ENCODE measurements at places on chromosomes 12 and 14.
A peak's percentile ranks its signal among the peaks of the same experiment; 100 is the strongest.

DNA sequence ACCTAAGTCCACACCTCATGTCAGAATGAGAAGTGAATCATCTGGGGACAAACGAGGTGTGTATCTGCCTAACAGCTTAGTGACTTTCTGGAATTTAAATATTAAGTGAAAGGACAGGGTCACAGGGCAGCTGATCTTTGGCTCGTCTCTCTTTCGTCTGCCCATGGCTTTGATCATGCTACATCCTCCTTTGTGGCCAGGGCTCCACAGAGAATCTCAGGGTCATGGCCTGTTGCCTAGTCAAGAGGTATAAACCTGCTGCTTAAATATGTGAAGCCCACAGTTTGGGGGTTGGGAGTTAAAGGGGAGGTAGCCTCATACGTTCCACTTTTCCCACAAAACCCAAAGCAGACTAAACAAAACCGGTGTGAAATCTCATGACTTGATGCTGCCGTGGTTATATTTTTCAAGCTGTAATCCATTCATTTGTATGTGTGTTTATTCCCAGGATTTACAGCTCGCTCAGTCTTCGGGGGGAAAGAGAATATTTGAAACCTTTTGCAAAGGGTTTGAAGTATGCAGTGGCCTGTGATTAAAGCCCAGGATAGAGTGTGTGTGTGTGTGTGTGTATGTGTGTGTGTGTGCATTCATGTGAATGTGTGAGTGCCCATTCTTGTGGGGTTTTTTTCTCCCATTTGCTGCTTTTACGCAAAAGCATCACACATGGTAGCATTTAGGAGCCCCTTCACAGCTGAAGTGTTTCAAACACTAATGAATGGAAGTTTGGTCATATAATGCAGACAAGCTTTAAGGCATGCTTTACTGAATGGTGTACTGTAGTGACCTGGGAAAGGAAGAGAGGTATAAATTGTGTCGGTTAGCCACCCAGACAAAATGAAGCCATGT lies 137.1 kb downstream of the HMGA2 start:
- no peak for DNase-seq

DNA sequence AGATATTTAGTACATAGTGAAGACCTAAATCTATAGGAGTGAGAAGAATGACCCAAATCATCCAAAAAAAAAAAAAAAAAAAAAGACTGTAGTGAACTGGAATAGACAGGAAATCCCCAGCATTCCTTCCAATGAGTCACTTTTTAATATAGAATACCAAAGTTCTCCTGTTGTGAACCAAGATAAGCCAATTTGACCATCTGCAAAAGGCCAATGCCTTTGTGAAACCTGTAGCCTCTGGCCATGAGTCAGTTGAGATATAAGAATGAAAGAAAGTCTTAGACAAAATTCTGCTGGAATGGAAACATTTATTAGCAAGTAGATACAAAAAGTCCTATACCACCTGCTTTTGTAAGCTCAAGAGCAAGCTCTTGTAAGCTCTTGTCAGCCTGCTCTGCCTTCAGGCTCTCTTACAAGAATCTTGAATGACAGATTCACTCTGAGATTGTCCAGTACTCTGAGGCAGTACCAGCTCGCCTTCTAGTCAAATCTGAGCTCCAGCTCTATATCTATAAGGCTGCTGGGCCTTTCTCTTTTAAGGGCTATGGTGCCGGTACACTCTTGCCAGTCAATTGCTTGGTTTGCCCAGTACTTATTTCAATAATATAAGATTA lies 243.0 kb upstream of the TMTC1 start:
- DNase-seq, result no peak

GRCh38 chr14:83491091-83491490 lies 1957.4 kb upstream of the SEL1L start:
- no peak for DNase-seq

GRCh38 chr14:100363053-100363452 lies 39.9 kb downstream of the SLC25A47 start:
- no peak for DNase-seq

DNA sequence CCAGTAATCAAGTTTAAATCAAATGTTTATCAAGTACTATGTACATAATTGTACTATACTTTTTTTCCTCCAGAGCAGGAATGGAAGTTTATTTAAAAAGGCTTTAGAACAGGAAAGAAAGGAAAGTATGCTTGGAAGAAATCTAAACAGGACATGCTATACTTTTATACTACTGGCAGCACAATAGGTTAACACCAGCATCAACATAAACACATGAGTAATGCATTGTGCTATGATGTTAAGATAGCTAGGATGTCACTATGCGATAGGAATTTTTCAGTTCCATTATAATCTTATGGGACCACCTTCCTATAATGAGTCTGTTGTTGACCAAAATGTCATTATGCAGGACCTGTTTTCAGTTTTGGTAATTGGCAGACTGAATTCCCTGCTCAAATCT lies 41.5 kb upstream of the ANKS1B start:
- no peak for DNase-seq

DNA sequence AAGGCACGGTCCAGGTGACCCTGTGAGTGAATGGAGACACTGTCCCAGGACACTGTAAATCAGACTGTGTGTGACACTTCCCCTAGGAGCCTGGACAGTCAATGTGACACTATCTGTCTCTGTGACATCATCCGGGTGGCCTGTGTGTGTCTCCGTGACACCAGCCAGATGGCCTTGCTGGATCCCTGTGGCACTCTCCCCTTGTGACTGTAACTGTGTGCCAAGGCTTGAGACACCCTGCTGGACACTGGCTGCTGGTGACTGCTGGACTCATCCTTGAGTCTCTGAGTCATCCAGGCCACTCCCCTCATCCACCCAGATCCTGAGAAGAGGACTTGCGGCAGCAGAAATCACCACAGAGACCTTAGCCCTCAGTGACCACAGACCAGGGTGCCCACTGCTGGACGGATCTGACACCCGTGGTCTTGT lies 51.6 kb downstream of the MVK start:
- no peak for DNase-seq

GRCh38 chr14:70576891-70577290 lies 23.6 kb downstream of the MED6 start:
- no peak for DNase-seq

- no peak for DNase-seq
Measured at GRCh38 chr12:2845280-2845679, 10.4 kb upstream of the NRIP2 start.

DNA sequence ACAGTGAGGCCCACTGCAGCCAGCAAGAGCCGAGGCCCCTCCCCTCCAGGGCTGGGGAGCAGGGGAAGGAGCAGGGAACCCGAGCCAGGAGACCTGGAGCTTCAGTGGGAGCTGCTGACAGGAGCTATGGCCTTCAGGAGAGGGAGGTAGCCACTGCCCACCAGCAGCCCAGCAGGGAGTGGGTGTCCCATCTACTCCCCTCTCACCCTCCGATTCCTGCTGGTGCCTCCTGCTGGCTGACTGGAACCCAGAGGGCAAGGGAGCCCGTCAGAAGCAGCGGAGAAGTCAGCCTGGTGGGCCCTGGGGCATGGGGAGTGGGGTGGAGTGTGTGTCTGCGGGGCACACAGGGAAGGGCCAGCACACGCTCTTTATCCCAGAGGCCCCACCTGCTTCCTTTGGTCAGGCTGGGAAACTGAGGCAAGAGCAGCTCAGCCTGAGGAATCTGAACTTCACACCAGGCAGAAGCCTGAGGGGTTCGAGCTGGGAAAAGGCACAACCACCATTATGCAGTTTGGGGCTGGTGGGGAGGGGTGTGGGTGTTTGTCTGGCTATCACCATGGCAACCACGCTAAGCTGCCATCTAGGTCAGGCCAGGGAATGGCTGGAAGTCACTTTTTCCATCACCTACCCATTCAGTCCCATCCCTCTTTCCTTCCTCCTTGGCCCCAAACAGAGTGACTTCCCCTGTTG lies 36.8 kb upstream of the PLEKHG6 start:
- DNase-seq, result no peak

GRCh38 chr12:87323369-87323768 lies 705.8 kb downstream of the C12orf50 start:
- no peak for DNase-seq

DNA sequence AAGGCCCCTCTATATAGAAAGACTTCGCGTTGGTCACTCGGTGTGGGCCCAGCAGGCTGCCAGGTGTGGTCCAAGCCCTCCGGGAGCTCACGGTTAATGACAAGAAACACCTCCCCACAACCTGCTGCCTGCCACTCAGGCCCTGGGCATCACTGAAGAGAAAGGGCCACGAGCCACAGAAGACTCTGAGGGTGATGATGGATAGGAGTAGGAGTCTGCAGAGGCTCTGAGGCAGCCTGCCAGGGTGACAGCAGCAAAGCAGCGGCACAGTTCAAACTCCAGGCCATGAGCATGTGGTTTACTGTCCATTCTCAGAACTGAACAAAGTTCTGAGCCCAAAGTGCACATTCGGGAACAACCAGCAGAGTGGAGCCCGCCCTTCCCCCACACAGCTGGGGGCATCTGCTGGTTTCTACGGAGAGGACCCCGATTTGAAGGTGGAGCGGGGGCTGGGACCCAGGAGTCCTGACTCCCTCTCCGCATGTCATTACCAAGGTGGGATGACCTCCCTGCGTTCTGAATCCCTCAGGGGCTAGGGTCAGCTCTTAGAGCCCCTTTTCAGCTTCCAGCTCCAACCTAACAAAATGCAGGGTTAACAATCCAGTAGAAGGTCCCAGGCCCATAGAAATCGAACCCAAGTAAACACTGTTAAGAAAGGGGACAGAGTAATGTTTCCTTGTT lies 65.8 kb downstream of the VWF start:
- no peak for DNase-seq

DNA sequence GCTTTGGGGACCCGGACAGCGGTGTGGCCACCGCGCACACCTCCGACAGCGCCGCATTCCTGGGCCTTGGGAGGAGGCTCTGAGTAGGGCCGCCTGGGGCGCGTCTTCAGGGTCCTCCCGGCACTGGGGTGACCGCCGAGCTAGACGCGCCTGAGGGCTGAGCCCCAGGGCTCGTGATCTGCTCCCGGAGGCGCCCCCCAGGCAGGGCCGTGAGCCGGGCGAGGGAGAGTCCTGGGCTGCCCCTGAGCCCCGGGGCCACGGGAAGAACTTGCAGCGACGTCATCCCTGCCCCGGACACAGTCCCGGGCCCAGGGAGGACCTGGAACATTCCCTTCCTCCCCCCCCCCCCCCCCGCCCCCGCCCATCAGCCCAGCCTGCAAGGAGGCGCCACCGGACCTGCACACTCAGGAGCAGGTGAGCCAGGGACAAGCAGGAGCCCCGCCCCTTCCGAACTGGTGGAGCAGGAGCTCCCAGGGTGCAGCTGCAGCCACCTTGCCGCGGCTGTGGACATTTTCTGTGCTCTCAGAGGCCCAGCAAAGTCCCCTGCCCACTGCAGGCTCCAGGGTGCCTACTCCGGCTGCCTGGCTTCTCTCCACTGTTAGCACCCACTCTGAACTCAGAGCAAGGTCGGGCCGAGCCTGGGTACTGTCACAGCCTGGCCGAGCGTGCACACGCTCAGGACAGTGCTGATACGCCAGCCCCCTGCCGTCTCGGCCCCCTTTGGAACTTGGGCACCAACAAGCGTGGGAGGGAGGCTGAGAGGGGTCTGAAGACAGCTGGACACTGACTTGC lies 50.7 kb downstream of the A2M start:
- no peak for DNase-seq

DNA sequence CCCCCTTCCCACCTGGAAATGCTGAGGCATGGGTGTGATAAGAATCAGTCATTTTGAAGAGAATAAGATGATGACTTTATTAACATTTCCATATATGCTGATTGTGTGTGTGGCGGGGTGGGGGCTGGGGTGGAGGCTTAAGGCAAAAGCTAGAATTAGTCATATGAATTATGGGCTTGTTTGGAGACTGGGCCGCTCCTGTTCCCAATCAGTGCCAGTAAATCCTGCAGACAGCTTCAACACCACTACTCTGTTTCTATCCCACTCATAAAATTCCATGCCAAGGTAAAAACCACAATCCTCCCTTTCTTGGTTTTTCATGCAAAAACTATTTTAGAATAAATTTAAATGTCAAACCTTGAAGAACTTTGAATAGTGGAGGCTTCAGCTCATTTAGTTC lies 29.9 kb upstream of the SLC38A2 start:
- DNase-seq, result no peak

- DNase-seq, result no peak
Measured at GRCh38 chr14:30656190-30656632, 34.1 kb downstream of the SCFD1 start.

DNA sequence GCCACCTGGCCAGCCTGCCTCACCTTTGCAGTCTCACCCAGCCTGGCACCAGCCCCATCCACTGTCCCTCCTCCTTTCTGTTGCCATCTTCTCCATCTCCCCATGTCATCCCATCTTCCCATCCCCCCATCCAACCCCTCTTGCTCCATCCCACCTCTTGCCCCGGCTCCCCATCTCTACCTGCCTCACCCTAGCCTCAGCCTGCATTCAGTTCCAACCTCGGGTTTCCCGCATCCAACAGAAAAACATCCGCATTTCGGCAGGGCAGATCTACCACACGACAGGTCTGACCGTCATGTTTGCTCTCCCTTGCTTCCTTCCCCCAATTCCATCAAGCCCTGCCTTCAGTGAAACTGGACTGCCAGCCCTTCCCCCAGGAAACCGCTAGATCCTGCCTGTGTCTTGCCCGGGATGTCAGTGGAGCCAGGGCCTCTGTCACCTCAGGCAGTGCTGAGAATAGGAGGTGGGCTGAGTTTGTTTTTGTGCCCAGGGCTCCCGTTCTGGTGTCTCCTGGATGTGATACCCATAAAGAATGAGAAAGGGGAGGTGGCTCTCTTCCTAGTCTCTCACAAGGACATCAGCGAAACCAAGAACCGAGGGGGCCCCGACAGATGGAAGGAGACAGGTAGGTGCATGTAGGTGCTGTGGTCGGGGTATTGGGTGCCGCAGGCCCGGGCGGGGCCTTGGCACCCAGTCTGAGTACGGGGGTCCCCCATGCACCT lies 2.5 kb downstream of the KCNH3 start:
- no peak for DNase-seq

- DNase-seq, result no peak
Measured at GRCh38 chr12:92363295-92364146, 217.9 kb upstream of the BTG1 start.

GRCh38 chr12:19030603-19031002 lies 98.9 kb upstream of the PLEKHA5 start:
- DNase-seq, result no peak

GRCh38 chr12:64968989-64969819 lies 144.8 kb downstream of the TBC1D30 start:
- no peak for DNase-seq

DNA sequence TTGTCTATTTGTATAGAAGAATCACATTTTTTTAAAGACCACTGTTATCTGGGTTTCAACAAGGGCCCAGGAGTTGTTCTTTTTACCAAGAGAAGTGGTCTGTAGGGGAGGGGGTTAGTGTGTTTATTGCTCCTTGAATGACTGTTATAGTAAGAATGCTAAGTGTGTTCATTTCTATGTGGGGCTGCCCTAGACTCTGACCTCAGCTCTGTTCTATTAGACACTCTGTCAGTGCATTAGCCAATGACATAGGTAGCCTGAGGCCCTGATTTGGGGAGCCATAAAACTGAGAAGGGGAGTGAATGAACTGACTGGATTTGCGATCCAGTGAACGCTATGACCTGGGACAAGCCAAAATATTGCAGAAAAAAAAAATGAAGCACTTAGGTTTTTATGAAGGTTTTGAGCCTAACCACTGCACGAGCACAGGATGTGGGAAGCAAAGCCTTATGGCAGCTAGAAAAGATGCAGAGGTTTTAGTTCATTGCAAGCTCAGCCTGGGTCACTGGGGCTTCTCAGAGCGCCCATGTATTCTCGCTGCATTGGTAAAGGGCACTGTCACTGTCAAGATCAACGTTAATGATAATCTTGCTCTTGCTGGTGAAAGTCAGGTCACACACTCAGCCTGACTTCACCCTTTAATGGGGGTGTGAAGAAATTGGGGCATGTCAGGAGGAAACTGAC lies 63.8 kb downstream of the PRKCH start:
- peak; percentile 41 for DNase-seq

GRCh38 chr12:15603474-15604085 lies 185.6 kb downstream of the EPS8 start:
- DNase-seq, result no peak

All from T-helper 17 cell (primary cell).